ENCODE measurements at places on chromosomes 7 and 10.

GRCh38 chr10:99881371-99881770, 98.9 kb downstream of the ABCC2 start:
- no peak for DNase-seq

DNA sequence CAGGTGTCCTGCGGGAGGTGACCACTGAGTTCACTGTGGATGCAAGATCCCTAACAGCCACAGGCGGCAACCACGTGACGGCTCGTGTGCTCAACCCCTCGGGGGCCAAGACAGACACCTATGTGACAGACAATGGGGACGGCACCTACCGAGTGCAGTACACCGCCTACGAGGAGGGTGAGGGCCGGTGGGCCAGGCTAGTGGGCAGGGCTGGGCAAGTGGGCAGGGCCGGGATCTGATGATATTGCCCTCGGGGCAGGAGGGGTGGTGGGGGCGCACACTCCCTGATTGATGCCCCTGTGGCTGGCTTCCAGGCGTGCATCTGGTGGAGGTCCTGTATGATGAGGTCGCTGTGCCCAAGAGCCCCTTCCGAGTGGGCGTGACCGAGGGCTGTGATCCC, 15.8 kb downstream of the FLNC start:
- DNase-seq, result no peak

DNA sequence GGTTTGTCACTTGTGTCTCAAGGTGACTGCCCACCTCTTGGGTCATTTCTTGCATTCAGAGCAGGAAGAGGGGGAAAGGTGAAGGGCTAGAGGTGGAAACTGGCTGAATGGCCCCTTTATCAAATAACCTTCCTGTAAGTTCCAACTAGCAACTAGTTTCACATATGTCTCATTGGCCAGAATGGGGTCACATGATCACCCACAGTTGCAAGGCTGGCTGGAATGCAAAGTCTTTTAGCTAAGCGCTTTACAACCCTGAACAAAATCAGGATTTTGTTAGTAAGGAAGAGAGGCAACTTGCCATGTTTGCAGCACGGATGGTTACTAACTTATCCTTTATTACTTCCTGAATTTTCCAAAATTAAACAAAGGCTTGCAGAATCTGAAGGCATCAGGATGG, 156.3 kb downstream of the EMX2 start:
- DNase-seq, result no peak

DNA sequence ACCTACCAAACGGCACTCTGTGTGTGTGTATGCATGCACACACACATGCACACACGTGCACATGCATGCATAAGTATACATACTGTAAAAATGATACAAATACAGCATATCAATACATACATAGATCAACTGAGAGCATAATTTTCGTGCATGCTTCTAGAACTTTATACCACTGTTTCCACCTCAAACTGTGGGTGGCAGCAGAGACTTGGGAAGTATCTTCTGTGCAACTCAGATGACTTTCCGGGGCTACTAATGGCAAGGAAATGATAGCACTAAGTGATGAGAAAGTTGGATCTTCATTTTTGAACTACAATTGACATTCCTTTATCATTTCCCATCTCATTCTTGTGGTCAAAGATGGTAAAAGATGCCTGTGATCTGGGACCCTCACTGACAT, 570.7 kb downstream of the REEP3 start:
- DNase-seq, result no peak

GRCh38 chr7:46363688-46364087, 442.6 kb upstream of the IGFBP3 start:
- no peak for DNase-seq

- no peak for DNase-seq
Observed at GRCh38 chr7:33841705-33842129, 63.6 kb upstream of the BMPER start.

DNA sequence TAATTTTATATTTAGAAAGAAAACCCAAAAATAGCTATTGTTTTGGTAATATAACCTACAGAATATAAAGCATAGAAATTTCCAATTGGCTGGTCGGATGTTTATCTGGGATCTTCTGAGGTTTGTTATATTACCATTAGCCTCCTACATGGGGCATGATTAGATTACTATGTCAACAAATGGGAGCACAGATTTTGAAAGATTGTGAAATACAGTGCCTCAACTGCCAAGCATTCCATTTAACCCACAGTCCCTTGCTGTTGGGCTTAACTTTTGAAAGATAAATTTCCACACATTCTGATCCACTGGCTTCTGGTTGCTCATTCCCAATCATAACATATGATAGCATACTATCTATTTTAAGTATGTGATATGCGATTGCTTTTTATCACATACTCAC, 455.4 kb upstream of the C7orf33 start:
- DNase-seq, result no peak

DNA sequence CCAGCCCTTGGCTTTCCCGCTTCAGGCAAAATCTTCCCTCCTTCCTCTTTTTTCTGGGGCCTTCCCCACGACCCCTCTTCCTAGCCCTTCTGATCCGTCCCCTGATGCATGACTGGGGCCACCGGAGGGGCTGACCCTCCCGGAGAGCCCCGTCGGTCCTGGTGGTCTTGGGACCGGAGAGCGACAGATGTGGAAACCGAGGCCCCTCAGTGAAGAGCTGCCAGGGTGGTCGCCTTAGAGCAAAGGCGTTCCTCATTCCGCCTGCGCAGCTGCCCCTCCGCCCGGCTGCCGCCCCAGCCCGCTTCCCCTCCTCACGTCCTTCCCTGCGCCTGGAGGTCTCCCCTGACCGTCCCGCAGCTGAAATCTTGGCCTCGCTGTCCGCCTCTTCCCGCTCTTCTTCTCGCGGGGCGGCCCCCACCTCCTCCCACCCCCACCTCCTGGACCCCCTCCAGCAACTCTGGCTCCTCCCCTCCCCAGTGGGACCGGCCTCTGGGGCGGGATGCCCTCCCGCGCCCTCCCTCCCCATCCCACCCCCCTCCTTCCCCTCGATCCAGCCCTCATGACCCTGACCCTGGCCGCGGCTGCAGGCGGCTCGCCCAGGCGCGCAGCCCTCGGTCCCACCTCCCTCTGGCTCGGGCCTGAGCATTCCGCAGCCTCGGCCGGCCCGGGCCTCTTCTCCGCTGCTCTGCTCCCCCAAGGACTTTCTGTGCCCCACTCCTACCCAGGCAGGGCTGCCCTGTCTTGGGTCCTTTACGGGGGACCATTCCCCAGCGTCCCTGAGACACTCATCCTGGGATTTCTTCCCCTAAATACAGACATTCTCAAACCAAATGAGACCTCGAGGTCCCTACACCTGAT, at the start of gene RARRES2:
TSS of gene RARRES2 (minus strand) at position 367 of the 858 bp plus-strand sequence. CDS start 1,020 bp downstream, outside the sequence.
- DNase-seq, result no peak
